Foreskin fibroblast (primary cell): ENCODE measurements at places on chromosomes 4 and X.

GRCh38 chrX:14291666-14292500, 237.5 kb upstream of the GLRA2 start:
- DNase-seq, result no peak

GRCh38 chrX:104309169-104309568, 54.4 kb upstream of the ESX1 start:
- no peak for DNase-seq

- no peak for DNase-seq
These were observed 156.0 kb upstream of the GALNT7 start for GRCh38 chr4:173012608-173013007.

GRCh38 chr4:37890801-37891259, at the start of gene TBC1D1:
TBC1D1 (plus strand) TSS chr4:37891084; CDS start chr4:37902096, 11,012 bp downstream.
- no peak for DNase-seq

- DNase-seq, result no peak
These were observed 48.8 kb upstream of the GALNT7 start for GRCh38 chr4:173119818-173120217.

DNA sequence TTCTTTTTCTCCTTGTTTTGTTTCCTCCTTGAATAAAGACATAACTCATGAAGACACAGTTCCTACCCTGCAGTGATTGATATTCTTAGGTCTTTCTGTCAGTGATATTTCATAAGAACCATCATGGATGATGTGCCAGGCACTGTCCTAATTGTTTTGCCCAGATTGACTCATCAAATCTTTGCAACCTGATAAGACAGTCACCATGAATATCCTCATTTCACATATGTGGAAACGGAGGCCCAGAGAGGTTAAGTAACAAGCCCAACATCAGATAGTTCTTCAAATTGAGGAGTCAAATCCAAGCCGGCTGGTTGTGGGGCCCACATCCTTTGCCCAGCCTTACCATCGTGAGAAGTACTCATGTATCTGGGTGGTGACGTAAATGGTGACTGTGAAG, 69.9 kb downstream of the SEL1L3 start:
- no peak for DNase-seq

DNA sequence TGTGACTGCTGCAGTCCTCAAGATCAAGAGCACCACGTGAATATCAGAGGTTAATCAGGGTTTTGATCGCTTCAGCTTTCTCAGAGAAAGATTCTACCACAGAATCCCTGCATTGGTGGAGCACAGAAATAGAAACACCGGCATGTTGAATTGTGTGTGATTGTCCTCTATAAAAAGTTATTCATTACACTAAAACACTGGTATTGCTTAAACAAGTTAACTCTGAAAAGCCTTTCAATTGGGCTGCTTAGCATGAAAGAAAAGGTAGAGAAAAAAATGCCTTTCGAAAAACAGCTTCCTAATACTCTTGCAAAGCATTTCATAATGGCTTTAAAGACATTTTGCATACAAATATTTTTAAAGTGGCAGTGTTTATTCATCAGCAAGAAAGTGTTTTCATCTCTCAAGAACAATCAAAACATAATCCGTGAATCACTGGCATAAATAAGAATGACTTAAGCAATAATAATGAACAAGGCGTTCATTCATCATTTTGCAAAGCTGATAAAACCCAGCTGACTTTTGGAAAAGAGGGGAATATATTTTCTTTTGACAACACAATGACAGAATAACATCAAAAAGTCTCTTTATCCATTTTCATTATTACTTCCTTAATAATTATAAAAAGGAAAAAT, 61.1 kb downstream of the HELT start:
- no peak for DNase-seq

- peak; percentile 31 for DNase-seq
These were observed at the start of gene BTC for GRCh38 chr4:74794382-74795010. BTC (minus strand) TSS chr4:74794523; CDS start chr4:74794325, 198 bp downstream.

DNA sequence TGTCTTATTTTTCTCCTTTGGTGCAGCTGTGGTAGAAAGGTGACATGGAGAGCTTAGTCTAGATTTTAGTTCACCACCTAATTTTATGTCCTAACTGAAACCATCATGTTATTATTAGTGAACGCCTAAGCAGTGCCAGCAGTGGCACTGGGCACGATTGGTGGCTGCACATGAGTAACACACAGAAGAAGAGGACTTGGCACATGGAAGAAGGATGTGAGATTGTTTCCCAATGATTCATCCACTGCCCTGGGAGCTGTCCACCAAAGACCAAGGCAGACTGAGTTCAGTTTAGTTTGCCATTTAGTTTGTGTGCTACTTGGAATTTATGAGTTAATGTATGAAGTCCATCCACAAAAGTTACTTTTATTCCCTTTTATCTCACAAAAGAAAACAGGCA, 68.1 kb upstream of the NAP1L5 start:
- peak; percentile 90 for DNase-seq

DNA sequence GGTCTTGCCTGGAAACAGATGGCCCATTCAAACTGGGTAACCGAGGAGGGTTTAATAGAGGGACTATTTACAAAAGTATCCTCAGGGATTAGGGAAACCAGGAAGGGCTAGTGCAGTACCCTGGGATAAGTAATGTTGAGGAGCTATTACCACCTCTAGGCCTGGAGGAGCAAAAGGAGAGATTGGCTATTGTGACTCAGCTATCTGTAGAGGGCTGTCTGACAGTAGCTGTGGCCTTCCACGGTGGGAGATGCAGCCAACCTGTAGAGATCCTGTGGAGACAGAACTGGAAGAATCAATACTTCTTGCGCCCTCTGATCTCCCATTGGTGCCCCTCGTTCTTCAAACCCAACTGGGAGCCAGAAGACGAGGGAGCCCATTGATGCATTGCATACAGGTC, 34.1 kb upstream of the RPS6KA3 start:
- DNase-seq, result no peak

DNA sequence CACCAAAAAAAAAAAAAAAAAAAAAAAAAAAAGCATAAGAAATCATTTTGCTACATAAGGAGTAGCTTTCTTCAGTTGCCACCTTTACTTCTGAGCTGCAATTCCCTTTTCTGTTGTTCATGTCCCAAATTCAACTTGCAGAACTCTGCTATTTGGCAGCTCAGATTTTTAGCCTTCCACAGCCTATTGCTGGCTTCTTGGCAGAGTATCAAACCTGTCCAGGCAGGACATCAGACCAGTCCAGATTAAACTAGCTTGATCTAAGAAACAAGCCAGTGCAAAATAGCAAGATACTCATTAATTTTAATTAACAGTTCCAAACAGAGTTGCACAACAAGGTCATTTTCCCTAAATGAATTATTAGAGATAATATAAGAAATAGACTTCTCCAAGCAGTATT, 123.6 kb upstream of the NR3C2 start:
- DNase-seq, result no peak

DNA sequence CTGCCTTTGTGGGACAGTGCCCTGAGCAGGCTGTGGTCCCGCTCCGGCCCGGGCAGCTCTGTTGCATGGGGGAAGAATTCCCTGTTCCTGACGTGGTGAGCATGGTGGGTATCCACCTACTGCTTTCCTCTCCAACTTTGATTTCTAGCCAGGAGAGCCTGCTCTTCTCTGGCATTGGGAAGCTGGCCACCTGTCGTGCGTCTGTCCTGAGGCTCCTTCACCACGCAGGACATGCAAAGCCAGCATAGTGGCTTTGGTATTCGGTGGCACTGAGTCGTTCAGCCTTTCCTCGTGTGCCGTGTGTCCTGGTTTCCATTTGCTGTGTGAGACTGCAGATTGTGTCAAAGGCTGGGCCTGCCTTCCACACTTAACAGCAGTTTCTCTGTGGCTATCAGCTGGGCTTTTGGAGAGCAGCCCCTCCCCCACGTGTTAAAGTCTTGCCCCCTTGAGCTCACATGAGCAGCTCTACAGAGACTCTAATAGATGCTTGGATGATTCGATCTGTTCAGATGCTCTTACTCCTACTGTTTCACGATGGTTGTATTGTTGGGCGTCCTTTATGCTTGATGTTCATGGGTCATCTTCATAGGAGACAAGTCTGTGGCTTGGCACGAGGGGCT, 46.3 kb upstream of the CLCN4 start:
- DNase-seq, result no peak

GRCh38 chrX:101483705-101484104, 1.6 kb upstream of the ARMCX4 start:
- no peak for DNase-seq

DNA sequence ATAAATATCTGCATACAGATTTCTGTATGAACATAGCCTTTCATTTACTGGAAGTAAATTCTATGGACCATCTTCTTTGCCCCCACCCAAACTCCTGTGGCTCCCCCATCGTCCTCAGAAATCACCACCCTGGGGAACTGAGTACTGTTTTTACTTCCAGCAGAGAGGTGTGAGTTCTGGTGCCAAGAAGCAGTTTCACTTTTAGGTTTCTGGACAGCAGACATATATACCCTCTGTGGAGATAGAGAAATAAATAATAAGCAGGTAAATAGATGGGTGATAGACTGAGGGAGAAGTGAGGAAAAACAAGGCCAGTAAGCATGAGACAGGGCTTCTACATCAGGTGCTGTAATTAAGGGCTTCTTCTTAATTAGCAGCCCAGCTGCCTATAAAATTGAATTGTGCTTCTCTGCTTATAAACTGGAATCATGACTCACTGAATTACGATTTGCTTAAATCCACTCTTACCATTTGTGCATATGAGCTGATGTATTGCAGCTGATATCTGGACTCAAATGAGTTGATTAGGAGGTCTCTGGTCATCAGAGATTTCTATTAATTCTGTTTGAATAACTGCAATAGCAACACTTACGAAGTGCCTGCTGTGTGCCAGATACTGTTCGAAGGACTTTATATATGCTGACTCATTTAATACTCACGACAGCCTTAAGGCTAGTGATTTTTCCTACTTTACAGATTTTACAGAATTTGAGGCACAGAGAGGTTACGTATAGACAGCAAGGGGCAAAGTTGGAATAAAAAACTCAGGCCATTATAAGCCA, 60.8 kb upstream of the DHX15 start:
- no peak for DNase-seq

DNA sequence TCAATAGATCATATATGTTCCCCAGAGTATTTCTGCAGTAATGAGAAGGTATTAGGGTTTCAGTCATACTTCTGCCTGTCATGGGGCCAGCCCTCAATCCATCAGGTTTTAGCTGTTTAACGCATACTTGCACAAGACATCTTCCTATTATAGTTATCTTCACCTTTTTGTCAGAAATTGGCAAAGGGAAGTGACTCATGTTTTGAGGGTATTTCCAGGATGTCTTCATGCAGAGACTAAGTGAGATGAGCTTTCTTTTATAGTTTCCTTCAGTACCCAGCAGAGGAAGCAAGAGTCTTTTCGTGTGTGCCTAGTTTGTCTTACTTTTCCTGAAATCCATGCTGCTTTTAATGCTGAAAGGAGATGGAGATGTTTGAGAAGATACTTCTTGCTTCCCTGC, 9.5 kb downstream of the CSTF2 start:
- peak; percentile 30 for DNase-seq

DNA sequence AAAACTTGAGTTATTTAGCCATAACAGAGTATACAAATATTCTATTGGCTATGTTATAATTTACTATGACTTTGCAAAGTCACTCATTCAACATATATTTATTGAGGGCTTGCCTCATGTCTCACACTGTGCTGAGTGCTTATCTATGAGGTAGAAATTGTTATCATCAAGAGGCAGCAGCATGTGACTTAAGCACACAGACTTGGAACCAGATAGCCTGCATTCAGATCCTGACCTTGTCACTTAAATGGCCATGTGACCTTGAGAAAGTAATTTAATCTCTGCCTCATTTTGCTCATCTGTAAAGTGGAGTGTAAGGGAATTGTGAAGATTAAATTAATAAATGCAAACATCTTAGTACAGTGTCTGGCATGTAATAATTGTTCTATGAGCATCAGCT, 10.1 kb upstream of the EXOSC9 start:
- no peak for DNase-seq

GRCh38 chr4:144480068-144480467, 165.9 kb upstream of the HHIP start:
- no peak for DNase-seq

- no peak for DNase-seq
These were observed 94.2 kb downstream of the CDS1 start for GRCh38 chr4:84677093-84677492.

DNA sequence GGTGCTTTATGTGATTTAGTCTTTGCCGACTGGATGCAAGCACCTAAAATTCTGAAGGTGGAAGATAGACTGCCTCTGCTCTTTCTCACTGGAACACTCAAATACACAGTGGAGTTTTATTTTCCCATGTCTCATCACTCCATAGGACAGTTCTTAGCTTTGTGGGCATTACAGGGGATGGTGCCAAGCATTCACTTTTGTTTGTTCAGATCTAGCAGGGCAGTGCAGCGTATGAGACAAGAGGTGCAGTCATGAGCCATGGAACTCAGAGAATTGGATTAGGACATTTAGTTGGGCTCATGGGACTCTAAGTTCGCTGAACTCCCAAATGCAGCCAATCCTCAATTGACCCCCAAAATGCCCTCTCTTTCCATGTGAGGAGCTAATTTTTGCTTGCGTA, 1136.9 kb upstream of the PRKX start:
- no peak for DNase-seq

DNA sequence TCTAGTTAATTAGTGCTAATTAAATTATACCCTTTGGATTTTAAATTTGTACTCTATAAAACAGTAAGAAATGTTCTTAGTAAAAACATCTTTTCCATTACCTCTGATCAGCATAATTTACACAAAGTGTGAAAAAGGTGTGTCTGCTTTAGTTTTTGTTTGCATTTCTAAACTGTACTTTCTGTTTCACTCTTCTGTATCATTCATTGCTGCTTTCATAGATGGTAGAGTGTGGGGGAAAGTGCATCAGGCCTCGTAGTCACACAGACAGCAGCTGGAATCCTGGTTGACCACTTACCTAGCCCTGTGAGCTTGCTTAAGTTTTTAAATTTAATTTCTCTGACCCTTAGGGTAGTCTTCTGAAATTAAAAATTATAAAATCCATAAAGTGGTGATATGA, 275.4 kb upstream of the PITX2 start:
- DNase-seq, result no peak

- no peak for DNase-seq
These were observed 364.5 kb downstream of the MAPK10 start for GRCh38 chr4:85995361-85995760.

- DNase-seq, result no peak
These were observed 53.8 kb upstream of the TXK start for GRCh38 chr4:48187813-48188212.

- peak; percentile 2 for DNase-seq
These were observed 929.1 kb downstream of the STIM2 start for GRCh38 chr4:27789773-27790172.

DNA sequence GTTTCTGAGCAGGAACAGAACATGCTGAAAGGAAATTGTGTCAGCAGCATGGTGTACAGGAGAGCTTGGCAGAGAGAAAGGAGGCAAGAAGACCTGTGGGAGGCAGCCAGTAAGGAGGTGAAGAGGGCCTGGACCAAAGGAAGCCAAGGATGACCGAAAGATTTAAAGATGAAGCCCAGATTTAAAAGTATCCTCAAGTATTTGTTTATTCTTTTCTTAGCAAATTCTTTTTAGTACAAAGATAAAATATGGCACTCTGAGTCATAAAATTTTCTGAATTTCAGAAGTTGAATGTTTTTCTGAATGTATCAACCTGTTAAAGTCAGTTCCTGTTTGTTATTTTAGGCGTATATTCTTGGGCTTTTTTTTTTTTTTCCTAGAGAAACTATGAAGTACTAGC, 3.5 kb downstream of the PKD2 start:
- DNase-seq, result no peak

GRCh38 chr4:113410686-113411085, 350.9 kb downstream of the CAMK2D start:
- no peak for DNase-seq

GRCh38 chr4:64781737-64782326, 372.6 kb upstream of the TECRL start:
- no peak for DNase-seq
